SJCRH30 (cell line): ENCODE measurements at places on chromosomes 6 and 20.

DNA sequence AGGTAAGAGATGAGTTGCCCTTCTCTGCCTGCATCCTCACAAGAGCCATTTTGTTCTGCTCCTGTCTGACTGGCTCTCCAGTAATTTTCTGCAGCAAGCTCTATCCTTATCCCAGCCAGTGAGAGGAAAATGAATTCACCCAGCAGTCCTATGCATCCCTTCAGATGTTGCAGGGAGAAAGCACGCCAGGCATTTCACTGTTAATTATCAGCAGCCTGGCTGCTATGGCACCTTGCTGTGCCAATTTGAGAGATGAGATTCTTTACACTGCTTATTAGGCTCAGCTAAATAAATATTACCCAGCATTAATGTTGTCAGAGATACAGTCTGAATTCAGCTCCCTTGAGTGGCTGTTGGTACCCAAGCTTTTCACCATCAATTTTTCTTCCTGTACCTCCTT is 61.1 kb upstream of the SNAP25 start:
- no peak for DNase-seq

DNA sequence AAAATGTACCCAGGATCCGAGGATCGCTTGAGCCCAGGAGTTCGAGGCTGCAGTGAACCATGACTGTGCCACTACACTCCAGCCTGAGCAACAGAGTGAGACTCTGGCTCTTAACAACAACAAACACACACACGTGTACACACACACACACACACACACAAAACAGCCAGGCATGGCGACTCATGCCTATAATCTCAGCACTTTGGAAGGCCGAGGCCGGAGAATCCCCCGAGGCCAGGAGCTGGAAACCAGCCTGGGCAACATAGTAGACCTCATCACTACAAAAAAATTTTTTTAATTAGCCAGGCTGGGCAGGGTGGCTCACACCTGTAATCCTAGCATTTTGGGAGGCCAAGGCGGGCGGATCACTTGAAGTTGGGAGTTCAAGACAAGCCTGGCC is 23.3 kb upstream of the ARFGEF2 start:
- DNase-seq: no peak

- peak; percentile 34 for DNase-seq
Observed at GRCh38 chr6:54267798-54268197, 40.4 kb upstream of the TINAG start.

GRCh38 chr6:5331845-5332442 is 70.6 kb downstream of the FARS2 start:
- DNase-seq: peak; percentile 38

DNA sequence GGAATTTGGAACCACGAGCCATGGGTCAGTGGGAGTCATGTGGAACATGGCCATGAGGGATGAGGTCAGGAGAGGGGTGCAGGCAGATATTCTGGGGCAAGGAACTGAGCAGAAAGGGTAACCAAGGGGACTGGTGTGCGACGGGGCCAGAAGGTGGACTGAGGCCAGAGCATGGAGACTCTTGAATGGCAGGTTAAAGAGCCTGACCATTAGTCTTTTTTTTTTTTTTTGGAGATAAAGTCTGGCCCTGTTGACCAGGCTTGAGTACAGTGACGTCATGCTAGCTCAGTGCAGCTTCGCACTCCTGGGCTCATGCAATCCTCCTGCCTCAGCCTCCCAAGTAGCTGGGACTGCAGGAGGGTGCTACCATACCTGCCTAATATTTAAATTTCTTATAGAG is 64.0 kb downstream of the RREB1 start:
- DNase-seq: no peak
